Lung (tissue), 17 donors: ENCODE measurements at places on chromosomes 11 and 22. TPM values are rescaled to one million over a fixed set of nuclear protein-coding genes. Genes with fewer than 3 reads are reported as not detected.

GNAZ gene
- 3.6 TPM for total RNA-seq

DNA sequence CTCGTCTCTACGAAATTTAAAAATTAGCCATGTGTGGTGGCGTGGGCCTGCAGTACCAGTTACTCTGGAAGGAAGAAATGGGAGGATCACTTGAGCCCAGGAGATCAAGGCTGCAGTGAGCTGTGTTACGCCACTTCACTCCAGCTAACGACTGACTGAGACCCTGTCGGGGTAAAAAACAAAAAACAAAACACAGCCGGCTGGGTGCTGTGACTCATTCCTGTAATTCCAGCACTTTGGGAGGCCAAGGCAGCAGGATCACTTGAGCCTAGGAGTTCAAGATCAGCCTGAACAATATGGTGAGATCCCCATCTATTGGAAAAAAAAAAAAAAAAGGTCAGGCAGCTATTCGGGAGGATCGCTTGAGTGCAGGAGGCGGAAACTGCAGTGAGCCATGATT, 2.4 kb downstream of the PAFAH1B2 start:
- no peak for DNase-seq

DNA sequence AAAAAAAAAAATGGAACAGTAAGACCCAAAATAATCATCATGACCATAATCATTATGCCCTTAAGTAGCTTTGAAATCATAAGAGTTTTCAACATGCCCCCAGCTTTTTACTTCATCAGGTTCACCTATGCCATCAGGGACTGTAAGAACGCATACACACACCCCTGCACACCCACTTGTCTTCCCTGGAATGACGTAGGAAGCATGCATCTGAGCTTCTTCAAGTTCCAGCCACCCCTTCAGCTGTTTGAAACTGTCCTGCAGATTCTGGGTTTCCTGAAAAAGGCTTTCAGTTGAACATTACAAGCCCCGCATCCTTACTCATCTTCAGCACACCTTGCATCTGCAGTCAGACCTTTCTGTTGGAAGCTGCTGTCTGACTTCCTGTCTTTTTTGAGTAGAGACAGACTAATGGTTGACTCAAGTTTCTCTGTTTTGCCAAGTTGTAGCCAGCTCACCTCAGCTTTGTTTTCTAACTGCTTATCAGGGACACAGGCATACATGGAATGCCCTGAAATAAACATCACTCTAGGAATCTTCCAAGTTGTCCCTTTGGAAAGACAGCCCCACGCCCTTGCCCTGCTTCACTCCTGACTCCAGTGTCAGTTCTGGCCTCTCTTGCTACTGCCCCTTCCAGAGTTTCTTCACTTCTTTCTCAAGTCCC, 37.0 kb downstream of the ARHGAP1 start:
- no peak for DNase-seq

GRCh38 chr22:40289991-40290459, 56.3 kb upstream of the ADSL start:
- no peak for DNase-seq
